HTR-8/SVneo (cell line): ENCODE measurements at places on chromosomes 11 and 22.
A peak's percentile ranks its signal among the peaks of the same experiment; 100 is the strongest.

GRCh38 chr22:21587803-21588611, 20.5 kb downstream of the UBE2L3 start:
- DNase-seq, result no peak

DNA sequence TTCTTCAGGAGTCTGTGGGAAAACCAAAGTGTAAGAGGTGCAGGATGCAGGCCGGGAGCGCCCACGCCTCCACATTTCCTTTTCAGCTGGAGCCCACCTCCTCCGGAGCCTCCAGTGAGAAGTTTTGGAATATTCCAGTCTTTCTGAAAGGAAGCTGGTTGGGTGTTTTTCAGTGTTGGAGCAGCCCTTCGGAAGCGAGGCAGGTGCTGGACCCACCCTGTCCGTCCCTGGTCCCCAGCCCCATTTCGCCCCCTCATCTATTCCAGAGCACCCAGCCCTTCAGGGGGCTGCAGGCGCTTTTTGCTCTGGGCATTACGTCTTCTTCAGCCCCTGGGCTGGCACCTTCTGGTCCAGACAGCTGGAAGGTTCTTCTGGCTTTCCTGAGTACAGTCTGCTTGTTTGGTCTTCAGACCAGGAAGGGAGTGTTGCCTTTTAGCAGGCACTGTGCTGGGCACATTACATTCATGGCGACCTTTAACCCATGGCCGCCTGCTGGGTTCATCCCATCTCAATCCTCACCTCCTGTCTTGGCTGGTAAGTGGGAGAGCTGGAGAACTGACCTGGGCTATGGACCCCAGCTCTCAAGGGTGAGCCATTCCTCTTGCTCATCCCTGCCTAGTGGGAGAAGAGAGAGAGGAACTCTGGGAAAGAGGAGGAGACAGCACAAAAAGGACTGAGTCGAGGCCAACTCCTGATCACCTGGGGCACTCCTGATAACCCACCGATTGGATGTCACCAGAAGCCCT, 710 bp upstream of the THY1 start:
- DNase-seq, result no peak

DNA sequence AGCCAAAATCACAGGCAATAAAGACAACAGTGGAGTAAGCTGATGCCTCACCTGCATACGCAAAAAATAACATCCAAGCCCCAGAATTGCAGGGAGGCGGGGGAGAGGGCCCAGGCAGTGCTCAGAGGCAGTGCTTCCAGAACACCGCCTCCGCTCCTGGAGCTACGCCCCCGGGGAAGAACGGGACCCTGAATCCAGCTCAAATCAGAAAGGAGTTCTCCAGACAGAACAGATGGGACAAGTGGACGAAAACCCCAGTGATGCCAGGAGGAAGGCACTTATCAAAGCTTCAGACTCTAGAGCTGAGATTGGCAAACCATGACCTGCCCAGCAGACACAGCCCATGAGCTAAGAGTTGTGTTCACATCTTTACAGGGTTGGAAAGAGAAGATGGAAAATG, 683.9 kb downstream of the TBC1D22A start:
- no peak for DNase-seq

DNA sequence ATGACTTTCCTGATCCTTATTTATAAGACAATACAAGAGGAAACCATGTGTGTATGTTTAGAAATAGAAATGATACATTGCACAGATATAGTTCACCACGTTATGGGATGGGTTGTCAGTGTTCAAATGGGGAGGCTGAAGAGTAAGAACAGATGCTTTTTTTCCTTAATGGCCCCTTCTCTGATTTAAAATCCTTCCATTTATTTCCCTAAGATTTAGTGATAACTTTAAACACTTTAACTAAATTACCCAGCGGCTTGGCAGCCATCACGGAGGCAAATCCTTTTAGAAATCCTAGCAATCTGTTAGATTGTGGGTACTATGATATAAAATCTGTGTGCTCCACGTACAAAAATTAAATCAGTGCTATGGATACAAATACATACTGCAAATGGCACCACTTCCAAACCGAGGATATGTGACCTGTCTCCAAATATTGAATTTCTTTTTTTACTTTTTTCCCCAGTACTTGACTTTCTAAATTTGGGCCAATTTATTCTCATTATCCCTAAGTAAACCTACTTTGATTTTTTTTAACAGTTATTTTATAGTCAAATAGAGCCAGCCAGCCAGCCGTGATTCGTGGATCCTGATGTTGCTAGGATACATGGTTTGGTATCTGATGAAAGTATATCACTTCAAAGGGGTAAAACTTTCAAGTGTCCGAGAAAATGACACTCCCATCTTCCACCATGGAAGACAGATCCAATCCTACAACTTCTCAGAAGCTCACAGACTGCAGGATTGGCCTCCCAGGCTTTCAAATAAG, 46.1 kb downstream of the BDNF start:
- DNase-seq, result no peak

DNA sequence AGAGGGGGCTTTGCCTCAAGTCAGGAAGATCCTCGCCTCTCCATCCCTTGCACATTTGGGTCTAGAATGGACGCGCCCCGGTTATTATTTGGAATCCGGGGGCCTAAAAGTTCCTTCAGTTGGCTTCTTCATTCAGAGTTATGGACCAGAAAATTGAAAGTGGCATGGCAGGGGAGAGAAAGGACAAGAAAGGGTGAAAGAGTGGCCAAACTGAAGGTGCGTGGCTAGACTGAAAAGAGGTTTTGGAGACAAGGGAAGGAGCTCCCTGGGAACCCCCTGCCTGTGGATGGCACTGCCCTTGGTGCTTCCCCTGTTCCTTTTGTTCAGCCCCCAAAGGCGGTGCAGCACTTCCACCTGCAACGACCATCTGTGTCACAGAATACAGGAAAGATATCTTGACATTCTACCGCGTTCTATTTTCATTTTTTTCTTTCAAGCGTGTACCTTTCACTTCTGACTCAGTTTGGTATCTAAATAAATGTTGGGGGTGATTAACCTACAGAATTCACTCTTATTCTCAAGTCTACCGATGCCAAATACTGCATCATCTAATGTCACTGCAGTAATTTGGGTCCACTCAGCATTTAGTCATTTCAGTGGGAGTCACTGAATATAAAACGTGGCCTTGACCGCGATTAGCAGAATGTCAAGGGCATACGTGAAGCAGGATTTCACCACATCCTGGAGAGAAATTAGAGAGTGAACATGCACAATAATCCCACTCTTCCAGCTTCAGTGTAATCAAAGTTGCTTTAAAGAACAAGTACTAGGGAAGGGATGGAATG, 88.1 kb upstream of the ARHGAP32 start:
- DNase-seq, result no peak

GRCh38 chr11:57458410-57459163, 1.7 kb upstream of the RTN4RL2 start:
- peak; percentile 54 for DNase-seq

DNA sequence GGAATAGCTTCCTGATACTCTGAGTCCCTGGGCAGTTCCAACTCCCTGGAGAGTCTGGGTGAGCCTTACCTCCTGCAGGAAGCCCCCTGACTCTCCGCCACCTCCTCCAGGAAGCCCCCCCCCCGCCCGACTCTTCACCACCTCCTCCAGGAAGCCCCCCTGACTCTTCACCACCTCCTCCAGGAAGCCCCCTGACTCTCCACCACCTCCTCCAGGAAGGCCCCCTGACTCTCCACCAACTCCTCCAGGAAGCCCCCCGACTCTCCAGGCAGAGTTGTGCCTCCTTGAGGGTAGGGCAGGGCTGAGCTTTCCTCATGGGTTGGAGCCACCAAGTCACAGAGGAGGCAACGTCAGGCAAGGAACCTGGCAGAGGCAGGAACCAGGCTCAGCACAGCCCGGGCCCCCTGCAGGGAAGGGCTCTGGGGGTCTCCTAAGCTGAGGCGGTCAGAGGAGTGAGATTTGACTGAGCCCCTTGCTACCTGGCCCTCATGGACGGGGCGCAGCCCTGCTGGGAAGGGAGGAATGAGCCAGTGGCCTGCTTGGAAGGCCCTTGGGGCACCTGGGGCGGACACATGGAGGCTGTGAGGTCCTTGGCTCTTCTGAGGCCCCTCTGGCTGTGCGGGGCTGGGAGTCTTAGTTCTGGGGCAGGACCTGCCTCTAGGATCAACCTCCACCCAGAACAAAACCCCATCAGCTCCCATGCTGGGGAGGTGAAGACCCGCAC, 18.1 kb downstream of the MRGPRG start:
- no peak for DNase-seq
